ENCODE measurements at places on chromosomes 3 and 15.

- no peak for DNase-seq
These were observed 70.2 kb downstream of the FOXB1 start for GRCh38 chr15:60074181-60074885.

DNA sequence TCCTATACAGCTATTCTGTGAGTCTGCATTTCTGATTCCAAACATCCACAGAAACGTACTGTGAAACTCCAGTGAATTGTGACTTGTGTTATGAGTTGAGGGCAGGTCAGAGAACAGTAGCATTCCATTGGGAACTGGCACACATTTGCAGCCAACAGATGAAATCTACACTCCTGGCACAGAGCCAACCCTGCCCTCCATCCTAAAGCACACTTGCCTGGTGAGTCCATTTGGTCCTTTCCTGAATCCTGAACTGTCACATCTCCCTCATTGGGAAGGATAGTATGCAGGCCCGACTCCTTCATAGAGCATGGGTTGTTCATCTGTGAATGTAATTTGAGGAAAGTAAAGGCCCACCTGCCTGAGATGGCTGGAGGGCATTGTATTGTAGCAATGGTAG lies 314.3 kb upstream of the RASGRP1 start:
- no peak for DNase-seq

DNA sequence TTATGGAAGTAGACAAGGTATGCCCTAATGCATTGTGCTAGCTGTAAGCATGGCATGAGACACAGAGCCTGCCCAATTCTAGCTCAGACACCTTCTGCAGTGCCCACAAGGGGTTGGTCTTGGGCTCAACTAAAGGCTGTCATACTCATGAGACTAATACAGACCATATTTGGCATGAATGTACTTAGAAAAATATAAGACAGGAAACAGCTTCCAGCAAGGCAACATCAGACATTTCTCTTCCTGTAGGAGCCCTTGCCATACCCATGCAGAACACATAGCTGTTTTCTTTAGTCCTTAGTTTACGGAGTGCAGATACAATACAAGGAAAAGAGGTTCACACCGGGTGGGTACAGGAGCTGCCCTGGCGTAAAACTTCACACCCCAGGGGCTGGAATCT lies 30.5 kb upstream of the NR1I2 start:
- no peak for DNase-seq

- DNase-seq = peak; percentile 49
These were observed 39.5 kb upstream of the TPRG1 start for GRCh38 chr3:189132231-189132671.

DNA sequence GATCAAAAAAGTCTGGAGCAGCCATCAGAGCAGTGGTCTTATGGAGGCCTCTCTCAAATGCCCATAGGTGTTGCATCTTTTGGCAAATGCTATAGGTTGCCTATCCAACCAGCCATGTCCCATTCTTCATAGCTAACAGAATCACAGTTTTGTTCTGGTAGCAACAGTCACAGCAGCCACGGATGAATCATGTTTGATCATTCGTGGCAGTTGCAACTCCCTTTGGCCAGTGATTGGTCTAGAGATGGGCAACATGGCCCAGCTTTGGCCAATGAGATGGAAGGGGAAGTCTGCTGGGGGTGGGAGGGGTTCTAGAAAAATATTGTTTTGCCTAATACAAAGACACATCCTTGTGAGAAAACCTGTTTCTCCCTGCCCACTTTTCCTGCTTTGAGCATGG lies 50.3 kb upstream of the PPP2R3A start:
- no peak for DNase-seq
